Hepatocyte (in vitro differentiated cells): ENCODE measurements at places on chromosomes 7 and 10. TPM values are rescaled to one million over a fixed set of nuclear protein-coding genes. Genes with fewer than 3 reads are reported as not detected.

Gene ADAM12
- total RNA-seq = 8.1 and 11.3 TPM in 2 replicates

GRCh38 chr10:129955601-129956285, 8.3 kb downstream of the EBF3 start:
- peak; percentile 38 for DNase-seq

DNA sequence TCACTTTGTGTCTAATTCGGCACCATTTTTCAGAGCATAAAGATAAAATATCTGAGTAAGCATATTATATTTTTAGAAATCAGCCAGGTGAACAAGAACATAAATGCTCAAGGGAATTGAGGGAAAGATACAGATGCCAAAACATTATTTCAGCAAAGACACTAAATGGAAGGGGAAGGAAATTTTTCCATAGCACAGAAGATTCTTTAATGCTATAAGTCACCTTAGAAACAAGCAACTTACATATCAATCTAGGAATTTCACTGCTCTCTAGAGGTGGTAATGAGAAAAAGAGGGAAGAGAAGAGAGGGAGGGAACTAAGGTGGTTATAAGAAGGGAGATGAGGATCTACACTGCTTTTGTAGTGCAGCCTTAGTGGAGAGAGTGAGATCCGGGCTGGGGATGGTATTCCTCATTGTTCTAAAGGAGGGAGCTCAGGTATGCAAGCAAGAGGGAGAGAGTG, 20.4 kb downstream of the ZNF365 start:
- no peak for DNase-seq

Gene HYAL4
- 0.07 TPM in 1 of 2 replicates, not detected in the other for total RNA-seq

DNA sequence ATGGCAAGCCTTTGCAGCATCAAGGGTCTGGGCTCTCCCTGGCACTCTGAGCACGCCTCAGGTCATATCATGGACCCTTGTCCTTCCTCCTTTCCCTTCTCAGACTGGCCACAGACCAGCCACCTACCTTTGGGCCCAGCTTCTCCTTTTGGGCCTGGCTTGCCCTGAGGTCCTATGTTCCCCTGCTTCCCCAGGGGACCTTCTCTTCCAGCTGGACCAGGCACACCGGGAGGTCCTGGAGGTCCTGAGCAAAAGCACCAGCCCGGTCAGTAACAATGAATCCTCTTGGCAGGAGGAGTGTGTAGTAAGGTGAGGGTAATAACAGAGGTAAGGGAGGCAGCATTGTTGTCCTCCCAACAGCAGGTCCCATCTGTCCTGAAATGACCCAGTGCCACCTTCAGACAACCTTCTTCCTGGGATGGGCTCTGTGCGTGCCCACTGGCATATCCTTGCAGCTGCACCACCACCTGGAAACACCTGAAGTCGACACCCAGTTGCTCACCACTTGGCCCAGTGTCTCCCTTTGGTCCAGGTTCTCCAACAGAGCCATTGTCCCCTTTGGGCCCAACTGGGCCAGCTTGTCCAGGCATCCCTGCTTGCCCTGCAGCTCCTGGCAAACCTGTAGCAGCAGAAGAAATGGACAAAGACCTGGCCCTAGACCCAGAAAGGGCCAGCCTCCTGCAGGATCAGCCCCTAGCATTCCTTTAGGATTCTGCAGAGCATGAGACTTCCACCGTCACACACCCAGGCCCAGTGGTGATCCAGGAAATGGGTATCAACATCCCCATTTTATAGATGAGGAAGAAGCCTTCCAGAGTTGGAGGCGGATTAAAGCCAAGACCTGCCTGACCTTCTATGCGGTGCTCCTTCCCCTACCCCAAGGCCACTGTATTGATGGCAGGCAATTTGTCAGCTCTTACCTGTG, 6.4 kb downstream of the SFTPD start:
- no peak for DNase-seq

GRCh38 chr7:117836-118614, 74.3 kb upstream of the FAM20C start:
- peak; percentile 2 for DNase-seq

- no peak for DNase-seq
Measured at GRCh38 chr10:88505680-88506215, 77.4 kb downstream of the RNLS start.

Gene PTPN20
- total RNA-seq = 0.32 and 0.60 TPM in 2 replicates

GRCh38 chr10:72276013-72276387, 2.3 kb downstream of the DDIT4 start:
- DNase-seq = no peak

Gene PTPRN2
- total RNA-seq = 1.8 and 2.1 TPM in 2 replicates

DNA sequence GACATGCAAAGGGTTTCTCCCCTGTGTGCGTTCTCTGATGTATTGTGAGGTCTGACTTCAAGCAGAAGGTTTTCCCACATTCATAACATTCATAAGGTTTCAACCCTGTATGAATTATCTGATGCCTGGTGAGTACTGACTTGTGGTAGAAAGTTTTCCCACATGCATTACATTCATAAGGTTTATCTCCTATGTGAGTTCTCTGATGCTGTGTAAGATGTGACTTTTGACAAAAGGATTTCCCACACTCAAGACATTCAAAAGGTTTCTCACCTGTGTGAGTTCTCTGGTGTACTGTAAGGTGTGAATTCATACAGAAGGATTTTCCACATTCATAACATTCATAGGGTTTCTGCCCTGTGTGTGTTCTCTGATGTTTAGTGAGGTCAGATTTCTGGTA, 45.1 kb downstream of the ZNF33B start:
- DNase-seq = no peak

Gene ZFAND2A
- 29.4 and 35.4 TPM in 2 replicates for total RNA-seq

DNA sequence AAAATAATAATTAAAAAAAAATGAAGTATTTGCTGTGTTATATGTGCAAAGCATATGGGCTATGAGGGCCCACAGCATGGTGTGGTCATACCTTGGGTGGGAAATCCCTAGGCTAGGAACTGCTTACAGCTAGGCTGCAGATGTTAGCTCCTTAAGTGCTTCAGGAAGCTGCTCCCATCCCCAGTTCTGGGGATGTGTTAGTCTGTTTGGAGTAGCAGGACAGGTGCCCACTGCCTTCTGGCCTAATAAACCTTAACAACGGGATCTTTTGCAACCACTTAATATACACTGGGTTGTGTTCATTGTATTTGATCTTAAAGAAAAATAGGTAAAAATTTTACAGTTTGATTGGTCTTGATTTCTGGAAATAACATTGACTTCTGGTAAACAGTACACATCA, 46.3 kb downstream of the HK1 start:
- DNase-seq = no peak

Gene HOGA1
- 4.5 and 5.8 TPM in 2 replicates for total RNA-seq

Gene CPA2
- total RNA-seq = 198 and 298 TPM in 2 replicates

Gene TFR2
- total RNA-seq = 12.5 and 13.5 TPM in 2 replicates

DNA sequence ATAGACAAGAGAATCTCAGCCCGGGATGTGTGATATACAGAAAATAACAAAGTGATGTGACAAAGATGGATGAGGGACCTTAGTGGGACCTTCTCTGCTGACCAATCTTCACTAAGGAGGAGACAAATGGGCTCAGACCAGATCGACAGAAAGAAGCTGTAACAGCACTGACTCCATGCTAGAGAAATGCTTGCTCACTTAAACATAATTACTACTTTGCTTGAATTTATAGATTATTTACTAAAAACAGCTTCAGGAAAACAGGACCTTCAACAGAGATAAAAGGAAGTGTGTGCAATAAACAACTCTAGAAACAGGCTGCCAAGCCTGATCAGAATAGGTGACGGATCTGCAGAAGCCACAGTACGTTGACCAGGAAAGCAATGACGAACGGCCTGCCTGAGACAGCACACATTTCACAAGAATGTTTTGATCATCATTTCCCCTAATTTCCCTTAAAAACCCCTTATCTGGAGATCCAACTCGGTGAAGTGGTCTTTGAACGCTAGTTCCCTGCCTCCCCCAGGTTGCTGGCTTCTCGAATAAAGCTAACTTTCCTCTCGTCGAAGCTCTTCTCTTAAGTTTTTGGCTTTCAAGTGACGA, 98.4 kb upstream of the STEAP1B start:
- no peak for DNase-seq

DNA sequence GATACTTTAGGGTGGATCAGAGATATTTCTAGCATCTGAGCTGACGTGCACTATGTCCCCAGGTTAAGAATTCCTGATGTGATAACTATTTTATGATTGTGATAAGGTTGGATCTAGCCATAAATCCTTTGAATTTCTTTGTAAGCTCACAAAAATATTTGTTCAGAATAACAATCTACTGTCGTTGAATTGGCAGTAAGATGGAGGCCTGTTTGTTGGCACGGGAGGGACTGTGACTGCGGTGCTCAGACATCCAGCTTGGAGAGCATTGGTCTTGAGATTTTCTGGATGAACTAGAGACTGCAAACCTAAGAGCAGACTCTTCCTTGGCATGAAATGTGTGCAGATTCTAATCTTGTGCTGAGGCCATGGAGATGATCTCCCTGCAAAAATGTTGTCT, 131.1 kb downstream of the LRRC4 start:
- no peak for DNase-seq

- peak; percentile 36 for DNase-seq
Measured at GRCh38 chr10:75021379-75022249, 89.8 kb upstream of the SAMD8 start.

- DNase-seq = no peak
Measured at GRCh38 chr10:111473361-111473760, 396.5 kb downstream of the ADRA2A start.

DNA sequence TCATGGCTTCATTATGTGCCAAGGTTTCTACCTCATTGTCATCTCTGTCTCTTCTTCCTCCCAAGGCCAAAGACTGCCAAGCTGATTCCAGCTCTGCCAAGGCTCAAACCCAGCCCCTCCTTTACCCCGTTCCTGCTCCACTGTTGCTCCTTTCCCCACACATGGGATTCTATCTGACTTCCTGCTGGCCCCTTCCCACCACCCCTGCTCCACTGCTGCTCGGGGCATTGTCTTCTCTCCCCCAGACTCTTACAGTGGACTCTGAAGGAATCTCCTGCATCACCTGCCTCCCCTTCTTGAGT, 86.3 kb downstream of the COBL start:
- no peak for DNase-seq

Gene LIPF
- total RNA-seq = 0.12 and 1.1 TPM in 2 replicates

Gene CELF2
- total RNA-seq = 13.0 and 16.6 TPM in 2 replicates

DNA sequence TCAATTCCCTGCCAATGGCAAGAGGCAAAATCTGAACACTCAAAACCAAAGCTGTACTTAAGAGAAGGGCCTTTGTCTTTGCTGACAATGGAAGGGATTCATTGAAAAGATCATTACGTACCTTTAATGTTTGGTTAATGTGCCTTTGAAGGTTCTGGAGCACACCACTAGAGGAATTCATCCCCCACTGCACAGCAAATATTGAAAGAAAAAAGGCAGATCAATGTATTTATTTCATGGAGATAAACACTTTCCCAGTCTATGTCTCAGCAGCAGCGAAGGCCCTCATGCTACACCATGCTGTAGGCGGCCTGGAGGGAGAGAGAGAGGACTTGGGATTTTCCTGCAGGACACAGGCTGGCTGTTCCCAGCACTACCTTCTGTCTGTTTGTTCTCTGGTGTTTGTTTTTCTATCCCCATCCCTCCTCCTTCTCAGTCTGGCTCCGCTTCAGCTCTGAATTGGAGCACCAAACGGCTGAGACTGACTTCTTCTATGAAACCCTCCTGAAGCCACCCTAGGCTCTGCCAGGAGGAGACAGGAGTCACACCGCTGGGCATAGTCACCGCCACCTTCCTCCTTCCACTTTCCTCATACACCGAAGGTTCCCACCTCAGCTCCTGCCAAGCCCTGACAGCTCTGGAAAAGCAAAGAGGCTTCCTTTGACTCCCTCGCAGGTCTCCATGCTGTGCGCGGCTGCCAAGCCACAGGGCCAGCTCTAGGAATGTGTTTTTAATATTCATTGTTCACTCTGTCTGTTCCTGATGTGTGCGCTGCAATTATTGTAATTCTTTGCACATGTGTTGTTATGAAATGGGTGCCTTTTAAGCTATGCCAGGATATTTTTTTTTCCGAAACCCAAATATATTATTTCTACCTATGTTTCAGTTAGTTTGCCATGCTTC, 301.5 kb downstream of the FZD1 start:
- DNase-seq = peak; percentile 17

GRCh38 chr10:77357185-77357584, 280.4 kb downstream of the KCNMA1 start:
- no peak for DNase-seq

GRCh38 chr10:89426230-89426868, 12.0 kb downstream of the IFIT5 start:
- peak; percentile 72 for DNase-seq

DNA sequence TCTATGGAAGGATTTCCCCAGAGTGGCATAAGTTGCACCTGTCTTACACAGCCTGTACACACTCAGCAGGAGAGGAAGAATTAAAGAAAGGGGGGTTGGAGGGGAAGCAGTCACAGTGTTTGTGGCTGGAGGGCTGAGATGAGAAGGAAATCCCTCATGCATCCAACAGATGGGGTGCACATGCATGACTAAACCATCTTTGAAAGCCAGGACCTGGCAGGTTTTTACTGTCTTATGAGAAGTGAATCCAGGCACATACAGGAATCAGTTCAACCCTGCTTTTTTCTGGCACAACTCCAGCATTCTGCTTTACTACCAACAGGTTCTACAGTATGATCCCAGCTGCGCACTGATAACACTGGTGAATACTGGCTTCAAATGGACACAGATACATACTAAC, 107.7 kb downstream of the CACNA2D1 start:
- DNase-seq = peak; percentile 26

Gene AGAP6
- 4.8 and 6.2 TPM in 2 replicates for total RNA-seq

DNA sequence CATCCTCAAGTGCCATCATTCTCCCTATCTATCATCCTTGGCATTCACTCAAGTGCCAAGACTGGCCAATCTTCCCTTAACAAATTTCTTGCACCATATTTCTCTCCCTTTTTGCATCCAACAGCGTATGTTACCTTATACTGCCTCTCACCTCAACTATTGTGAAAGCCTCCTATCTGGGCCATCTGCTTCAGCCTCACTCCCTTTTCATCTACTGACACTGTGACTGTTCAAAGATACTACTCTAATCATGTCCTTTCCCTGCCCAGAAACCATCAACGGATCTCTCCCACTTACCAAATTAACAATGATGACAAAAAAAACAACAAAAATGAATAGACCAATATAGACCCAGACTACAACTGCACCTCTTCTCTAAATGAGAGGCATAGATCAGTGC, 90.6 kb upstream of the NMT2 start:
- no peak for DNase-seq

DNA sequence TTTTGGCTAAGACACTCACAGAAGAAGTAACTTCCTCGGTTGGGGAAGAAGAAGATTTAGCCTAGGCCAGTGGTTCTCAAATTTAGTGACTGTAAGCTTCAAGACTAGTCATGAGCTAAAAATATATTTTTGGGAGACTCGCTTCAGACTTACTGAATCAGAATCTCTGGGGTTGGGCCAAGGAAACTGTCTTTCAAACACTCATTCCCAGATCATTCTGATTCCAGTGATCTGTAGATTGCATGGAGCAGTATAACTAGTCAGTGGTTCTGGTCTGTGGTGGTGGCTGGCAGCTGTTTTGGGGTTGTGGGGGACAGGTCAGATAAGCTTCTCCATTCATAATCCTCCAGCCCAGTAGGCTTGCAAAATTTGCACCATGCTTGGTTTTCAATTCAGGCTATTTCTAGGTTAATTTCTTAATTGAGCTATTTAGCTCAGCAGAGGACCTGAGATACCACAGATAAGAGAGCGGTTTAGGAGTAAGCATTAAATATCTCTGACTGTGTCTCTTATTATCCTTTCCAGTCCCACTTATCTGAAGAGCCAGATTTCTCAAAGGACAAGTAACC, 3.8 kb upstream of the KAT6B start:
- no peak for DNase-seq
